ENCODE measurements at places on chromosomes 5 and 9.
A peak's percentile ranks its signal among the peaks of the same experiment; 100 is the strongest.

DNA sequence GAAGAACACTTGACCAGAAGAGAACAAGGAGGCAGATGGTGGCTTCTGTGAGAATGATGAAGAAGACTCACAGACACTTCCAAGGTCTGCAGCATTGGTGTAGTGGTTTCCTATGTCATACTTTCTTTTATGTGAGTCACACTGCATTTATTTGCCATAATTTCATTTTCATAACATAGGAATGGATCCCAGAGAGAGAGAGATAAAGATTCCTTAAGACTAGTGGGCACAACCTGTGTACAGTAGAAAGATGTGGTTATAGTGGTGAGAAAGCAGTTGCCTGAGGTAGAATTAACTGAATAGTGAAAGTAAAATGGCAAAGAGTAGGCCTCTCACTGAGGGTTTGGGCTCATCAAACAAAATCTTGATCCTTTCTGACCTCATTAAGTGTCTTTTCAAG lies 7.6 kb upstream of the CCDC152 start:
- no peak for DNase-seq

DNA sequence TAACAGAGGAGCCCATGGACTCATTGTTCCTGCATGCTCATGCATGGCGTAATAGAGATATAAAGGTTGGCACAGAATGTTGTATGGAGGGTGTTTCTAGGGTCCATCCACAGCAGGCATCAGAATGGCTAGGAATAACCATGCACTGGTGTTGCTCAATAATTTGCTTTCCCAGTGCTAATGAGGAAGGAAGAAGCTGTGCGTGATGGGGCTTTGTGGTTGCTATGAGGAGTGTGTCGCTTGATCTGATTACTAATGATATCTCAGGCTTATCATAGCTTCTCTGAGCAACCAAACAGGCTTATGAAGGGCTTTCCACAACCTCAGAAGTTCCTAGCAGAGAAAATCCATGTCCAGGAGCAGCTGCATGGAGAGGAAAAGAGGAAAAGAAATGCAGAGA lies 151.3 kb upstream of the TRPC7 start:
- DNase-seq = no peak

DNA sequence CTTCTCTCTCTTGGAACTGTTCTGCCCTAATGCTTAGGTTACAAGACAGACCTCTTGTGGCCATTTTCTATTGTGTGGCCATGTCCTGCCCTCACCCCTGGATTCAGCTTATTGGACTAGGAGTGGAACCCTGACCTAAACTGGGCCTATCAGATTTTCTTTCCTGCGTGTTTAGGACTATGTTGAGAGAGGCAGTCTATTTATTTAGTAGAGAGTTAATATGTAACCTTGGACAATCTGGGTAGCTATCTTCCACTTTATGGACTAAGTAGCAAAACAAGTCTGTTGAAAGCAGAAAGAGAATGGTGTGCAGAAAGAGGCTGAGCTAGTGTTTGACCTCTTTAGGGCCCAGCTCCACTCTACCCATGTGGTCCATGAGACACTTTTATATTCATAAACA lies 82.6 kb upstream of the SMIM32 start:
- no peak for DNase-seq

DNA sequence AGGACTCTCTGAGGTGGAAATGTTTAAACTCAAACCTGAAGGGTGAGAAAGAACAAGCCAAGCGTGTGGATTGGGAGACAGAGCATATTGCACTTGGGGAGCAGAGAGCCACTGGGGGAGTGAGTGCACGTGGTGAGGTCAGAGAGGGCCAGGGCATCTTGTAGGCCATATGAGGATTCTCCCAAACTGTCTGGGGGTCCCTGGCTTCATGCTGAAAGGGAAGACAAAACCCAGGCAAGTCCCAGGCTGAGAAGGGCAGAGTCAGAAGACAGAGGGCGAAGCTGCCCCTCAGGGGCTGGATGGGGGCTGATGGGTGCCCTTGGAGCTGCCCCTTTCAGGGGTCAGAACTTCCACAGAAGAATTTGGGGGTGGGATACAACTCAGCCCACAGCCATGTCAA lies 215.3 kb upstream of the S1PR3 start:
- no peak for DNase-seq

DNA sequence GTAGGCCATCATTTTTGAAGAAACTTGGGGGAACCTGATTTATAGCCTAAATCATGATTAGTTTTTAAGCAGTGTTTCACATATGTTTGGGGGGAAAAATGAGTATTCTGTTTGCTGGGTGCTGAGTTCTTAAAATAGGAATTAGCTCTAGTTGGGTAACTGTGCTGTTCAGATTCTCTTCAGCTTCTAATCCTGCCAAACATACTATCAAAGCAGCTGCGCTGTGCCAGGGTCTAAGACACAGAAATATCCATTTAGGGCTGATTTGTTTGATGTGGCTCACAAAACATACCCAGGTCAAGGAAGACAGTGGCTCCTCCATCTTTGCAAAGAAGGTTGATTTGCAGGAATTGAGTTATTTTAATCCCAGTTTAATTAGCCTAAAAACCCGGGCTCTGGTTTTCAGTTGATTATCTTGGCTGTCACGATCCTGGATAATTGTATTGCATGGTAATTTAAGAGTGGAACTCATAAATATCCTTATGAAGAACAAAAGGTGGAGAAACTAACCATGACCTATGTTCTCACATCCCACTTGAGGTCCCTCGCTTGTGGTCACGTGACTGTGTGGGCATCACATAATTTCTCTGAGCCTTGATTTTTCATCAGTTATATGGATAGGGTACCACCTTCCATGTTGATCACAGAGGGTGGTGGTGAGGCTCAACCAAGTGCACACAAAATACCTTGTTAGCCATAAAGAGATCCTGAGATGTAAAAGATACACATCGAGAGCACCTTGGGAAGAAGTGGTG lies 18.7 kb downstream of the CYFIP2 start:
- no peak for DNase-seq

DNA sequence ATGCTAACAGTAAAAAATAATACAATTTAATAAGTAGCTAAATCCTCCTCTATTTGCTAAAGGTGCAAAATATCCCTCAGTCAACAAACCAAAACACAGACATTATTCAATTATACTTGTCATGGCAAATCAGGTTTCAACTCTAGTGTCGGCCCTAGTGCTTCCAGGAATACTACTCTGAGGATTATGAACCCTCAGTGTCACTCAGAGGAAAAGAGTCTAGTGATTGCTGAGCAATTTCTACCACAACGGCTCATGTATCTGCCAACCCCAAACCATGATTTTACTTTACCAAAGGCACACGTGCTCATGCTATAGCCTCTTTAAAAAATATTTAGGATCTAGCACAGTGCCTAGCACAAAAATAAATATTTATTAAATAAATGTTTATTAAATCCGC lies 21.0 kb downstream of the RICTOR start:
- DNase-seq = no peak

DNA sequence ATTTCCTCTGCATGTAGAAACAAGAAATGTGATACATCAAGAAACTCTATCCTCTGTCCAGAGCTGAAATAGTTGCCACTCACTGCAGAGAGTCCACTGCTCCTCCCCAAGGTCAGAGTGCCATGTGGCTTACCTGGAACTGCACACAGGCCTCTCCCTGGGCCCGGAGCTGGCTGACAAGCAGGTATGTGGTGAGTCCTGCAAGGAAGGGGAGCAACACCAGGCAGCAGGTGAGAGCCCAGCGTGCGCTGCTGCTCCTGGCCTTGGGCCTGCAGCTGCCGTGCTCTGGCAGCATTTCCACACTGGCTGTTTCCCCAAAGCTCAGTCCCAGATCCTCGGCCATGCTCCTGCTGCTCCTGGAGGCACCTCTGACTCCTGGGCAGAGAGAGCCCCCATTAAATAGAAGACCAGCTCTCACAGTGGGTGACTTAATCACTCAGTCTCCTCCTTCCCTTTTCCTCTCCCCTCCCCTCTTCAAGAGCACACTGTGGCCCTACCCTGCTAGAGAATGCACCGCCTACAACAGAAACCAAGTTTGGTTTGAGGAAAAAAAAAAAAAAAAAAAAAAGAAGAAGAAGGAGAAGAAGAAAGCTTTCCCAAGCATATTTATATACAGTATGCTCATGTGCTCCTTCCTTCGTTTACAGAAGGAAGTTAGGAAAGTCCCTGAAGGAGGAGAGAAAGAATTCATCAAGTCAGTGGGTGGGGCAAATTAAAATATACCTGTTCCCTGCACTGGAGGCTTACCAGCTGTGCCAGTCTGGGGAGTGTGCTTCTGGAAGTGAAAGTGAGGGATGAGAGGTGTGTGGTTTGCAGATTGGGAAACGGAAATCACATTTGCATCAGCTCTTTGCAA lies at the start of gene TNFSF15:
TNFSF15 (minus strand) TSS at position 370 of the 856 bp plus-strand sequence; CDS start at position 343, 27 bp downstream.
- no peak for DNase-seq

DNA sequence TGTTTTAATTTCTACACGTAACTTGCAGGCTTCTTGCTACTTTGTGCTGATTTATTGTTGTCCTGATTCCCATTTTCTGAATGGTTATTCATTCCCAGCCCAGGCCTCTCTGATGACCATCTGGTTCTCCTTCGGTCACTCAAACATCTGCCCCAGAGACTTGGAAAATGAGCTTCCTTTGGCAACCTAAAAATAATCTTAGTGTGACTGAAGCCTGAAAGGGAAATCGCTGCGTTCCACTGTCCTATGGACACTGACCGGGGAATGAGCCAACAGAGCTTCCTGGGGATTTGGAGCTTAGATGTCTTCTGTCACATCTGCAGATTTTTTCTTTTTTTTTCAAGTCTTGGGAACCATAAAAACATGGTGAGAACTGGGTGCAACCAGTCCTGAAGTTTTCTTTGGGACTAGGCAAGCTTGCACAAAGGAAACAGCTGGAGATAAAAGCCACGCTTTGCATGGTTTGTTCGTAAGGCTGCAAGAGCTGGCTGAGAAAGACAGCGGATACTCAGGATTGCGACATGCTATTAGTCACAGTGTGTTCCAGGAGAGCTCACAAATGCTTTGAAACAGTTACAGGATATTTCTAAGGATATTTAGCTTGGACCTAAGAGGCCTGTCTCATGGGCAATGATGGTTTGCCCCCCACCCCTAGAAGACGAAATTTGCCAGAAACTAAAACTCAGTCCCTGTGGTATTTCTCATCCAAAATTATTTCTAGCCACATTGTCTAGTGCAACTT lies 146.2 kb downstream of the GOLPH3 start:
- DNase-seq = peak; percentile 70

GRCh38 chr9:94086486-94087345 lies 2.5 kb downstream of the PTPDC1 start:
- DNase-seq = no peak

DNA sequence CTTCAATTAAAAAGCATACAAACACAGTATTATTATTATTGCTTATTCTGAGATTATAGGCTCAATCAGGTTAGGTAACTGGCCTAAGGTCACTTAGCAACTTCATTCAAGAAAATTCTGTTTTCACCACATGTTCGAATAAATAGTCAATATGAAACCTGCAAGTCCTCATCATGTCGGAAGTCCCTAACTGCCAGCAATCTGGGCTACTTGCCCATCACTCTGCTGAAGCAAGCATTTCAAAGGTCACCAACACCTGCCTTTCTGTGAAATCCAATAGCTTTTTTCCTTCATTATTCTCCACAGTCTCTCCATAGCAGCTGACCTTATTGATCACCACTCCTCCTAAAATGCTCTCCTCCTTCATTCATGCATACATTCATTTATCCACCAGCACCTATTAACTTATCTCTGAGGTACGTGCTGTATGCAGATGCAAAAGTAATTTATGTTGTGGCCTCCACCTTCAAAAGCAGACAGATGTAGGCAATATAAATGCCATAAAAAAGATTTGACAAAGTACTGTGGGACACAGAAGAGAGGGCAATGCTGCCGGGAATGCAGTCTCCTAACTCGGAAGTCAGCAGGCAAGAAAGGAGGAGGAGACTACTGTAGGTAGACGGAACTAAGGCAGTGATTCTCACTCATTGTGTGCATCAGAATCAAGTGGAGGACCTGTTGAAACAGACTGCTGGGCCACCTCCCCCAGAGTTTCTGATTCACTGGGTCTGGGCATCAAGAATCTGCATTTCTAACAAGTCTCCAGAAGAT lies 310.9 kb downstream of the BNC2 start:
- DNase-seq = no peak

- peak; percentile 20 for DNase-seq
Observed at GRCh38 chr5:72452515-72453245, 54.5 kb downstream of the ZNF366 start.

GRCh38 chr5:177370488-177371119 lies 12.9 kb downstream of the RGS14 start:
- DNase-seq = peak; percentile 90

DNA sequence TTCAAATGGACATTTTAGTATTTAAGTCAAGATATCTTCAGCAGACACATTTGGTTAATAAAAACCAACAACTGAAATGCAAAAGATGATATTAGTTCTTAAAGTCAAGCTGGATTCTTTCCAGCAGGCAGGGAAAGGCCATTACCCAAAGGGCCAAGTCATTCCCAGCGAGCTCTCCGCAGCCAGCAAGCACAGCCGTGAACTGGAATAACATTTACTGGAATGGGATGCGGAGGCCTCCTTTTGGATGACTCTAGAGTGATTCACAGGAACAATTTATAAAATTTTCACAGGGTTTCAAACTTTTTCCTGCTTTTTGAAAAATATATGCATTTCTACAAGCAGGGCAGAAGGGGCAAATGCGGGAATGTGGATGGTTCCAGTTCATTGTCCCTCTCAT lies 76.6 kb upstream of the DAB2 start:
- no peak for DNase-seq

DNA sequence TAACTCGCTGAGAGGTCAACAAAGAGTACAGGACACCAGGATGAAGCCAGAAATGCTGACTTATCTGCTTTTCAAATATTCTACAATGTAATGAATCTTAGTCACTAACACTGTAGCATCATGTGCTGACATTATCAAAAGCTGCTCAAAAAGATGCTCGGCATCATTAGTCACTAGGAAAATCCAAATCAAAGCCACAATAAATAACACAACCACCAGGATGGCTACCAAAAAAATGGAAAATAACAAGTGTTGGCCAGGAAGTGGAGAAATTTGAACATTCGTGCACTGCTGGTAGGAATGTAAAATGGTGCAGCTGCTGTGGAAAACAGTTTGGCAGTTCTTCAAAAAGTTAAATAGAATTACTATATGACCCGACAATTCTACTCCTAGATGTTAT lies 269.1 kb downstream of the GLIS3 start:
- no peak for DNase-seq

DNA sequence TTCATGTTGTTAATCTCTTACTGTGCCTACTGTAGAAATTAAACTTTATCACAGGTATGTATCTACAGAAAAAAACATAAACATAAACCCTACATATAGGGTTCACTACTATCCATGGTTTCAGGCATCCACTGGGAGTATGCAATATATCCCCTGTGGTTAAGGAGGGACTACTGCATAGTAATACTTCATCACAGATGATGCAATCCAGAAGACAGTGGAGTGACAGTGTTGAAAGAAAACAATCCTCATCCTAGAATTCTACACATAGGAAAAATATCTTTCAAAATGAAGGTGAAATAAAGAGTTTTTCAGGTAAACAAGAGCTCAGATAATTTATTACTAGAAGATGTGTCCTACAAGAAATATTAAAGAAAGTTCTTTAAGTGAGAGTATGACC lies 105.9 kb downstream of the HOMER1 start:
- DNase-seq = no peak

Data from NCI-H460 (cell line).